Chondrocyte (in vitro differentiated cells): ENCODE measurements at places on chromosomes 2 and 18. TPM values are rescaled to one million over a fixed set of nuclear protein-coding genes. Genes with fewer than 3 reads are reported as not detected.

GRCh38 chr2:155485141-155485842 lies 786.8 kb downstream of the KCNJ3 start:
- no peak for DNase-seq

- no peak for DNase-seq
These were observed 122.4 kb downstream of the GRB14 start for GRCh38 chr2:164498836-164499235.

GALNT14 gene
- 0.70 to 17.8 TPM (median 16.2 TPM) in 3 replicates for total RNA-seq

DNA sequence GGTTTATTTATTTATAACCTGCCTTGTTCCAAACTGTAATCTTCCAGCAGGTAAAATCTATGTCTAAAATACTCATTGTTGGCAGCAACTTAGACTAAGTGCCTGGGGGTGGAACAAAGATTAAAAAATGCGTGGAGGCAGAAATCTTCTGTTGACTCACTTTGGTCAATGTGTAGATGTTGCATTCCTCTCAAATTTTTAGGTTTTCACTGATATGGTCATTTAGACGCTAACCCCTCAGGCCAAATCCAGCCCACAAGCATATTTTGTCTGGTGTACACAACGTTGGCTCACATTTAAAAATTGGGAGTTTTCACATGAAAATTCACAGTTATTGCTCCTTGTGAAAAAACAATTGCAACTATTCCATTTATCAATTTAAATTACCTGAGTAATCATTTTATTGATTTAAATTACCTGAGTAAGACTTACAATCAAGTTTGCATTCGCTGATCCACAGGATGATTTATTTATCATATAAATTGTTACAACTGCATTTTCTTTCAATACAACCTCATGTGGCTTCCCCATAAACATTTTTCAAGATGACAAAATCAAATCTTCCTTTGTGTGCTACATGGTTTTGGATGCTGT lies 564.2 kb downstream of the TSN start:
- no peak for DNase-seq

GRCh38 chr2:96801005-96801785 lies 14.9 kb upstream of the CNNM3 start:
- DNase-seq = no peak

ZBTB7C gene
- total RNA-seq = 1.00 to 4.4 TPM (median 1.4 TPM) in 3 replicates

- DNase-seq = no peak
These were observed 71.3 kb downstream of the TNFRSF11A start for GRCh38 chr18:62396381-62396780.

- DNase-seq = no peak
These were observed 95.4 kb downstream of the INHBB start for GRCh38 chr2:120441351-120441700.
